Activated CD8-positive, alpha-beta memory T cell treated with anti-CD3 and anti-CD28 coated beads for 48 hours (primary cell): ENCODE measurements at places on chromosomes 16 and 17.

GRCh38 chr17:61127960-61128359, 271.7 kb upstream of the TBX2 start:
- no peak for DNase-seq

DNA sequence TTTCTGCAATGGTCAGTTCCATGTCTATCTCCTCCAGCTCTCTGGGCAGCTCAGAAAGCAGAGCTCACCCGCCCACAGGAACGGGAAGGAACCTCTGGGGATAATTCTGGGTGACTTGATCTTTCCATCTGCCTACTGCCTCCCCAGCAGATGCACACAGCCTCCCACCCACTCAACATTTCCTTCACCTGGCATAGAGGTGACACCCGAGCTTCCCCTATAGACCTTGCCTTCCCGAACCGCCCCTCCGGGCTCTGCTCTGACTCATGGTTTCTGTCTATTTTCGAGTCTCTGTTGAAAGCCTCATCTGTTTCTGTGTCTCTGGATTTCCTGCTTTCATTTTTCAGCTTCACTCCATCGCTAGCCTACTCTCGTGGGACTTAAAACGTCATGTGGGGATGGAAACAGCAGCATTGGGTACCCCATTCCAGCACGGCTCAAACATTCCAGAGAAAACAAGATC, 11.4 kb downstream of the GGA3 start:
- DNase-seq: peak; percentile 61

DNA sequence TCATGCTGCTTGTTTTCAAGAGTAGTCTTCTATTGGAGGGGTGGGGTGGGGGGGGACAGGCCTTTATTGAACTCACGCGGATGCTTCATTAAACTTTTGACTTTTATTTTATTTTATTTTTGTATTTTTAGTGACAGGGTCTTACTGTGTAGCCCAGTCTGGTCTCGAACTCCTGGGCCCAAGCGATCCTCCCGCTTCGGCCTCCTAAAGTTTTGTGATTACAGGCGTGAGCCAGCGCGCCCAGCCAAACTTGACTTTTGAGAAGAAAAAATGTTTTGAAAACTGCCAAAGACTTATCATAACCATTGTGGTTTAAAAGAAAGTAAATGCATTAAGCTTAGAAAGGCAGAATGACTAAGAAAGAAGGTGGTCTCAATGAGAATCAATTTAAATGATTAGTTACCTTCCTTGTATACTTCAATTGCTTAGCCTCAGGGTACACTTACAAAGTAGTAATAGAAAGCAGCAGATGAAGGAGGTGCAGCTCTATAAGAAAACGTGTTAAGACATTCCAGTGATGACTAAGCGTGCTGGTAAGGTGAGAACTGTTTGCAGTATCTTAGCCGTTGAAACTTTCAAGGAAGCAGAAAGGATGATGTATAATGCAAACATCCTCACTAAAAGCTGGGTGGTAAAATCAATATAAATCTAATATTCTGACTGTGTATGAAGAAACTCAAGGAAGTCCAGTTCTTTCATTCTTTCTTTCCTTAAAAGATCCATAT, 1.2 kb downstream of the AP2B1 start:
- DNase-seq: no peak

GRCh38 chr16:86249631-86250030, 260.7 kb upstream of the FOXF1 start:
- DNase-seq: no peak

DNA sequence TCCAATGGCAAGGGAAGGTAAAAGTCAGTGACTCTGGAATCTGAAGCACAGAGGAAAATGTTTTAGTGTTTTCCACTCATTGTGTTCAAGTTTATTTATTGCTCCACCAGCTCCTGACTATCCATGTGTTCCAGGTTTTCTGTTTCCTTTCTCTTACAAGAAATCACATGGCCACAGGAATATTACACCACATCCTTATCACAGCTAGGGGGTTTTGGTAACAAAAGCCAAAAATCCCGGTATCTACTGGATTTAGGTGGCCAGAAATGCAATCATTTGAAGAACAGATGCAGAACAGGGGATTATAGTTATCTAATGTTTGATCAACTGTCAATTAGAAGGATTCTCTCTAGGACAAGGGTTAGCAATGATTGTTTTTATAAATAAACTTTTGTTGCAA, 47.9 kb downstream of the STH start:
- DNase-seq: no peak

DNA sequence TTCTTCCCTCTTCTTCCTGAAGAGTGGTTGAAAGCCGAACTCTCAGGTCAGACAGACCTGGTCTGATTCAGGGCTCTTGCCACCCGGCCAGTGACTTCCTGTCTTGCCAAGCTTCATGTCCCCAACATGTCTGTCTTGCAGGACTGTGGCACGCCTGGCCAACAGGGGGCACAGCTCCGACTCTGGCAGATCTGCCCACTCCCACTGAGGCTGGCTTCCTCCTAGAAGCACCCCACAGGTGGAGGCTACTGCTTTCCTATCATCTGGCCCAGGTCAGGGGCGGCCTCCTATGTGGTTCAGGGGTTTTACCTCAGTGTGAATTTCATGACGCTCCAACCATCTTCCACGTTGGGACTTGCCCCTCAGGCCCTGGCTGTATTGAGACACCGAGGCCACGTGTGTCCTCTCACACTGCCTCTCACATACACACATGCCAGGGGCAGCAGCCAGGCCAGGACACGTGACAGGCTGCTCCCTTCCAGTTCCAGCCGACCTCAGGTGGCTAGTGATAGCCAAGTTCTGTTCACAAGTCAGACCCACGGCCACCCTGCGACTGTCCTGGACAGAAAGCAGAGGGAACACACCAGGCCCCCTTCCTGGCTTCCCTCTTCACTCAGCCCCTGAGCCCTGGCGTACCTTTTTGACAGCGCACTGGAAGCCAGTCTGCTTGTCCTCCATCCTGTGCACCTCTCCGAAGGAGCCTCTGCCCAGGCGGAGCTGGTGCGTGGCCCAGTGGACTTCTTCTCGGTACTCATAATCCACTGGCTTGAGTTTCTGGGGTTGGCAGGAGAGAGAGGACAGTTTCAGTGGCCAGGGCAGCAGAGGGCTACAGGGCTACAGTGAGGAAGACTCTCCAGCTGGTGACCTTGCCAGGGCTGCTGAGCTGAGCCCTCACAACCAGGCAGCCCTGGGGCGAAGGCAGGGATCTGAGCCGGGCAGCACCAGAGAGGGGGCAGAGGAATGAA, 22.6 kb upstream of the SPATA32 start:
- no peak for DNase-seq

DNA sequence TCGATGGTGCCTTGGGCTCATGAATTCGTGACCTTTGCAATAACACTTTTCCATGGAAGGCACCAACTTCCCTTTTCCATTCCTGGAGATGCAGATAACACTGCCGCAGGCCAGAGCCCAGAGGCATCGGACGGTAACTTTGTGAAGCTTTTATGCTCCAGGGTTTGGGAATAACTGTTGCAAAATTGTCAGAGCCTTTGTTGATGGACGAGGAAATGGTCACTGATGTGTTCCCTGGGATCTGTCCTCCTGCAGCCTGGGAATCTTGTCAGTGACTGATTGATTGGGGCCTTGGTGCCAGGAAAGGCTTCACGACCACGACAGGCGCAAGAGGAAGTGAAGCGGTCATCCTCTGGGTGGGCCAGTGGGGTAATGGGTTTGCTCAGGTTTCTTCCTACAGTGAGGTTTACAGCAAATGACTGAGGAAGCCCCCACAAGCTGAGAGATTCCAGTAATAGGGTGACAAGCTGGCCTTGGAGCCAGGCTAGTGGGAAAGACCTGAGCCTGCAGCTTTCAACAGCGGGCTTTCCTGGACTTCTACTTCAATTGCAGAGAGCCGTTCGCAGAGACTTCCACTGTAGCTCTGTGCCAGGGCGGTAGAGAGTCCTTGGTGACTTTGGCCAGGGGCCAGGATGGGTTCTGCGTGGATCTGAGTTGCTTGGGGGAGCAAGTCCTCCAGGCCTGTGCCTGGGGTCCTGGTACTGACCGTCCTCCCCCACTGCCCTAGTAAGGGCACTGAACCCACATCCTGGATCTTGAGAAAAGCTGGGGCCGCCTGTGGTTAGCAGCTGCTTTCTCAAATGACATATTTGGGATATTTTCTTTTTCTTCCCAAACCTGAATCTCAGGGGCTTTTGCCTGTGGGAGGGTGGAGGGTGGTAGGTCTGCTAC, 37.6 kb downstream of the PGS1 start:
- DNase-seq: no peak

GRCh38 chr17:31508288-31509094, 117.0 kb downstream of the RAB11FIP4 start:
- DNase-seq: no peak

DNA sequence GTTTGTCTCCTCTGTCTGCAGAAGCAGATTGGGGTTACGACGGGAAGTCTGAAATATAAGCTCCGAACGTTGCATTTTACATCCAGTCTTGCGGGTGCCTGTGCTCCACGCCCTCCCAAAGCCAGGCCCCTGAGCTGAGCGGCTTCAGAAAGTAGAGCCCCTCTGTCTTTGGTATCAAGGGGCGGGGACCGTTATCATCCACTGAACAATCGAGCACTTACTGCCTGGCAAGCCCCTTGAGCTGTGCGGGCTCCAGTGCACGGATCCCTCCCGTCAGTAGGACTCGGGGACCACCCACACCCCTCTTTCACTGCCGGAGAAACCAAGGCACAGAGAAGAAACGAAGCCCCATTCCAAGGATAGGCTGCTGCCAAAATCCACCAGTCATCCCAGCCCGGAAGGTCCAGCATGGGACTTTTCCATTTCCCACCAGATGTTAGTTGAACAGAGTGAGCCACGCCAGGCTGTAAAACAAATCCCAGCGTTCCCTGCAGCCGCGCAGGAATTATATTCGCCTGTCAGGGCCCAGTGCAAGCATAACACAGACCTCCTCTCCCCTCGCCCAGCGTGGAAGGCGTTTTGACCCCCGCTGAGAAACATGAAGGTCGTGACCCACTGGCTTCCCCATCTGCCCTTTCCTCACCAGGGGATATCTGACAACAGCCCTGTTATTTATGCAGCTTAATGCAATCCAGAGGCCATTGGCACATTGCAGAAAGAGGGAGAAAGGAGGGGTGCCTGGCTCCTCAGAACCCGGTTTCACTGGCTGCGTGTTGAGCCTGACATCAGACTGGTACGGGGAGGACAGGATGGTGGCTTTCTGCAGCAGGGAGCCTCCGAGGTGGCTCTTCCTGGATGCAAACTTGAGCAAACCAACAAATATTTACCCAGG, 212.2 kb upstream of the FOXF1 start:
- DNase-seq: no peak

- peak; percentile 39 for DNase-seq
Measured at GRCh38 chr17:50051082-50051576, 4.8 kb upstream of the ITGA3 start.

DNA sequence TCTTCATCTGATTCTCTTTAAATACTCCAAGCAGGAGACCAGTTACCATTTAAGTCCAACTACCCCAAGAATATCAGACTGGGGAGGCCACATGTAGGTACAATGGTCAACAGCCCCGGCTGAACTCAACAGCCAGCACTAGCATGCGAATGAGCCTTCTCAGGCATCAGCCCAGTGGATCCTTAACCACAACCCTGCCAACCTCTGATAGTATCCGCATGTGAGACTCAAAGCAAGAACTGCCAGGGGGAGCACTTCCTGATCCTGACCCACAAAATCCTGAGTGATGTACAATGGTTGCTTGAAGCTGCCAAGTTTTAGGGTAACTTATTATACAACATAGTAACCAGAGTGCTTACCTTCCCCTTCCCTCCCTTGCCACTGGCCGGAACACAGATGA, 4.0 kb downstream of the PYY start:
- no peak for DNase-seq

- no peak for DNase-seq
Measured at GRCh38 chr16:65202461-65202860, 80.6 kb upstream of the CDH11 start.

GRCh38 chr16:2819939-2820835, 3.1 kb downstream of the PRSS21 start:
- no peak for DNase-seq

DNA sequence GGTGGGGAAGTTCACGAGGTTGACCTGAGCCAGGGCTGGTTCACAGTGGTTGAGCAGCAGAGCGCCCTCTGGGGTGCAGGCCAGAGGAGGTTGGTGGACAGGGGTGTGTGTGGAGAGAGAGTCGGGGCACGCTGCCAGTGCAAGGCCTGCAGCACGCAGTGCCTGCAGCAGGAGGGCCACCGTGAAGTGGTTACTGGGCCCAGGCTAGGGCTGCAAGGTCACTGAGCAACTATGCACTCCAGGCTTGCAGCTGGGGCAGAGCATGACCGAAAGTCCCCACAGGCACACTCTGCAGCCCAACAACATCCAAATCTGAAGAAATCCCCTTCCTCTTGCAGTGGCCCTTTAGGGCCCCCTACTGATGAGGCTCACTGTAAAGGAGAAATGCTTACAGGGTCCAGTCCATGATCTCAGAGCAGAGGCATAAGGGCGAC, 89.1 kb upstream of the NOL11 start:
- no peak for DNase-seq

DNA sequence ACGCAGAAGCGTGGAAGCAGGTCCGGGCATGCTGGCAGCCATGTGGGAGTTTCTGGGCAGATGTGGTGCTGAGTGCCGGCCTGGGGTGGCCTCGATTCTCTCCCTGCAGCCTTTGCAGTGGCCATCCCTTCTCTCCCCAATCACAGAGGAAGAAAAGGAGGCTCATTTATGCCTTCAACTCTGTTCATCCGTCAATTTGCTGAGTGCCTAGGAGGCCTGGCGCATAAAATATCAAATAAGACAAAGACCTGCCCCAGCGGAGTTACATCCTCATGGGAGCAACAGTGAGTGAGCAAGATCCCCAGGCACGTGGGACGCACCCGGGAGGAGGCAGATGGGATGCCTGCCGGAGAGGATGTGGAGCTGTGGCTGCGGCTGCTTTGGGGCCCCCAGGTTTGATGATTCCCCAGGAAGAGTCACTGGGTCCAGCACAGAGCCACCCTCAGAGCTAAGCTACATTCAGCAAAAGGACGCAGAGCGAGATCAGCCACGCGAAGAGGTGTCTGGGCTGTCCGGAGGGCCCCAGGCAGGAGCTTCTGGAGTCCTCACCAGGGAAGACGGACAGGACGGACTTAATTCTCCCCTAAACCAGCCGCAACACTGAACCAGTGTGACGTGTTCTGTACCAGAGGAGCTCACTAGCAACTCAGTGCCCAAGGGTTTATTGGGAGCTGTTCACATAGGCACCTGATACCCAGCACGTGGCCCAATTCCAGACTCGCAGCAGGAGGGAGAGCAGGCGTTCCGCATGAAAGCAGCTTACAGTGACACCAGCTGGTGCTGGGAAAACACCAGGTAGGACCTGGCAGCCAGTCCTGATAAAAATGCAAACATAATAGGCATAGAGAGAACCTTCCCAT, 11.3 kb downstream of the CA5A start:
- no peak for DNase-seq
